ENCODE measurements at places on chromosomes 16 and 17.

- no peak for DNase-seq
These were observed 12.7 kb upstream of the RASD1 start for GRCh38 chr17:17508646-17509591.

GRCh38 chr17:74307984-74308773 is 17.8 kb upstream of the KIF19 start:
- DNase-seq = no peak

DNA sequence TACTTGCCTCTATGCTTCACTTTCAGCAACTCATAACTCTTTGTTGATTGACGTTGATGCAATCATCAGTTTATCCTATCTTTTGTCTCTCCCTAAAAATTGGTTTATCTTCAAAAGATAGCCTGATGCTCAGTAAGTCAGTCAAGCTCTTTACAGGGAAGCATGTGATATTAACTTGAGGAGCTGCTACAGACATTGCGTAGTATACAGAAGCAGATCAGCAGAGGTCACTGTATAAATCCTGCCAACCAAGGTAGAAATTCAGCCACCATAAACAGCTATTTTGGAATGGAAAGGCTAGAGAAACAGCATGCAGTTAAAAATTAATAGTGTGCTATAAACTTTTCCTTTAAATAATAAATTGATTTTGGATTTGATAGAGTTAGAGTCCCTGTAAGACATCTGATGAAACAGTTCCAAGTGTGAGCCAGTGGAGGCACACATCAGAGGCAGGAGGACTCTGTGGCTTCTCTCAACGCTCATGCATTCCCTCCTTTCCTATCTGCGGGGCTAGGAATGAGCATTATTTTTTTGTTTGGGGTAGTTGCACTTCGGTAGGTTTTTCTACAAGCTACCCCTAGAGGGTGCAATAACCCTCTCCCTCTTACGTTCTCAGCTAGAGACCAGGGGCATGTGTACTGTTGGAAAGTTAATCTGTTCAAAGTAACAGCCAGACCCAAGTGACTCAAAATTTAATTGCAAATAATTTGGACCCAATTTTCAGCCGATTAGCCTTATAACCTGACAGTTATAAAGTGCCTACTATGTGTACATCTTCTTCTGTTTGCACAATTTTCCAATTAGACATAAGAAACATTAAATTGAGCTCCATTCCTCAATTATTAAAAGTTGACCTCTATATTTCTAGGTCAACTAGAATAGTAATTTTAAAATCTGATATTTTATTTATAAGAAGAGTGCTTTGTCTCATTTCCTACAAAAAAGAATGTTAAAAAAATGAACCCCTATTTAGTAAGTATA is 647.7 kb upstream of the SOX9 start:
- peak; percentile 62 for DNase-seq

DNA sequence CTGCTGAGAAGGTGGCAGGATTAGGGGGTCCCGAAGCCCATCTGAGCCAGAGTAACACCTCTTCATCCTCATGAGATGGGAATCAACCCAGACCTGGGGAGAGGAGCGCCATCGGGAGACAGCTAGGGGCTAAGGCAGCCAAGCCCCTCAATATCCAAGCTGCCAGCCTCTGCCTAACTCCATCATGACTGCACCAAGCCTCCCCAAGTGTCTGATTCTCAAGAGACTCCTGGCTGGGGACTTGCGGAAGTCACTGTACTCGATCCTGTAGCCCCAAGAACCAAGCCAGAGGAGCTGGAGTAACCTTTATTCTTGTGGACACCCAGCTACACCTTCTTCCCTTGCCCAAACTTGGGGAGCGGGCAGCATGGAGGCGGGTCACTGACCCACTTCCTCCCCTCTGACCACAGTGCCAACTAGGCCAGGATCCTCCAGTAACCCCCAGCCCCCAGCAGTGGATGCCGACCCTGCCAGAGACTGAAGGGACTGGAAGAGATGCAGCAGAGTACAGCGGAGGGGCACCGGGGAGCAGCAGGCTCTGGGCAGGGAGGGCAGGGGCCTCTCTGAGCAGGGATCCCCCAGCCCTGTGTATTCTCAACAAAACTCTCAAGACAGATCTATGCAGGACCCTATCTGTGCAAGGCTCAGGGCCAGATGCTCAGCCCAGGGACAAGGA is 13.3 kb downstream of the HDAC5 start:
- DNase-seq = no peak

GRCh38 chr16:15879255-15879811 is 9.1 kb downstream of the CEP20 start:
- DNase-seq = no peak

DNA sequence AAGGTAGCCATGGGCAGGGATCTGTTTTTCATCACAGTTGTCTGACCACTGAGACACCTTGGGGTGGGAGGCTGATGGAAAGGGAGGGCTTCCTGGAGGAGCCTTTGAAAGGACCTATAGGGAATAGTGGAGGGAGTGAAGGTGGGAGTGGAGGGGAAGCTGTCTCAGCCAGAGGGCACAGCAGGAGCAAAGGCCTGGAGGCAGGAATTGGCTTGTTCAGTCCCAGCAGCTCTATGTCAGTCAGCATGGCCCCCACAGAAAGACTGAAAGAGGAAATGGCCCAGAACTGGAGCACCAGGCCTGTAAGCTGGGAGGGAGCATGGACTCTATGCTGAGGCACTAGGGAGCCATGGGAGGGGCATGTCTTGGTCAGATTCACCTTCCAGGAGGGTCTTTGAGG is 12.8 kb upstream of the CBFB start:
- no peak for DNase-seq

- DNase-seq = no peak
These were observed 35.9 kb downstream of the ABCA10 start for GRCh38 chr17:69192754-69193153.

- peak; percentile 46 for DNase-seq
These were observed 11.4 kb upstream of the TCAP start for GRCh38 chr17:39653662-39654331.

- no peak for DNase-seq
These were observed 415.0 kb upstream of the MAF start for GRCh38 chr16:80015566-80015965.

DNA sequence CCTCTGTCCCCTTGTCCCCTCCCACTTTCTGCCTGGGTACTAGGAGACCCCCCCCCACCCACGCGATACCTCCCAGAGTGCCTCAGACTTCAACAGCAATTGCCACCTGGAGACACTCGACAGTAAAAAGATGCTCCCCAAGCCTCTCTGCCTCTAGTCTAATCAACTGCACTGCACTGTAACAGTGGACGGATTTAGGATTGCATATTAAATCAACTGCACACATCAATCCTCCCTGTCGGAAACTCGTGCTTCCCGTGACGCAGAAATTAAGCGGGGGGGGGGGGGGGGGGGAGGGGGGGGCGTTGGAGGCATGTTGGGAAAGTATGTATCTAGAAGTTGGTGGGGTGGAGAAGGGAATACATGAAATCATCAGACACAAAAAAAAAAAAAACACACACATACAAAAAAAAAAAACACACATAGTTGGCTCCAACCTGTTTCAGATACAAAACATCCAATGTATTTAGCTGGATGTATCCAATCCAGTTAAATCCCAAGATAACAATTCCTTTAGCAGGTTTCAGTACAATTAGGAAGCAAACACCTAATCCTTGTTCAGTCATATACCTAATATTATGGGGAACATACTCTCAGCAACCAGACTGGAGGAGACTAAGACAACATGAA is 29.7 kb downstream of the FAM222B start:
- DNase-seq = peak; percentile 98

GRCh38 chr16:81694494-81695280 is 84.4 kb upstream of the PLCG2 start:
- no peak for DNase-seq

DNA sequence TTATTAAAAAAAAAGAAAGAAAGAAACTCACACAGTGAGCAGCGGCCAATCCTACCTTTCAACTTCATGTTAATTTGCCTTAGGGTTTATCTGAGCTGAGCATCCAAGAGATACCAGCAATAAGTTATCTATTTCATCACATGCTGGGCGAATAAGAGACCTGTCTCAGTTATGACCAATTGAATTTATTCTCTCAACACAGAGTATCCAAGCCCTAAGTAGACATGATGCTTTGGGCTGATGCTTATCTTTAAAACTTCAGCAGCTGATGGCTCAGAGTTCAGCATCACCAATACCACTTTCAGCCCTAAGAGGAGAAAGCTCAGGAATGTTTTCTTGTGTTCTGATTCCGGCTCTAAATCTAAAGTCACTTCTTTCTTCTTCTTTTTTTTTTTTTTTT is 489.0 kb upstream of the ZFHX3 start:
- no peak for DNase-seq

- DNase-seq = no peak
These were observed 80.3 kb downstream of the TRIM37 start for GRCh38 chr17:59026176-59026939.

GRCh38 chr17:12365805-12366204 is 299.9 kb upstream of the MYOCD start:
- DNase-seq = no peak

GRCh38 chr16:89406277-89406888 is 84.0 kb downstream of the ANKRD11 start:
- DNase-seq = no peak

GRCh38 chr17:13920413-13920812 is 148.9 kb upstream of the COX10 start:
- no peak for DNase-seq

DNA sequence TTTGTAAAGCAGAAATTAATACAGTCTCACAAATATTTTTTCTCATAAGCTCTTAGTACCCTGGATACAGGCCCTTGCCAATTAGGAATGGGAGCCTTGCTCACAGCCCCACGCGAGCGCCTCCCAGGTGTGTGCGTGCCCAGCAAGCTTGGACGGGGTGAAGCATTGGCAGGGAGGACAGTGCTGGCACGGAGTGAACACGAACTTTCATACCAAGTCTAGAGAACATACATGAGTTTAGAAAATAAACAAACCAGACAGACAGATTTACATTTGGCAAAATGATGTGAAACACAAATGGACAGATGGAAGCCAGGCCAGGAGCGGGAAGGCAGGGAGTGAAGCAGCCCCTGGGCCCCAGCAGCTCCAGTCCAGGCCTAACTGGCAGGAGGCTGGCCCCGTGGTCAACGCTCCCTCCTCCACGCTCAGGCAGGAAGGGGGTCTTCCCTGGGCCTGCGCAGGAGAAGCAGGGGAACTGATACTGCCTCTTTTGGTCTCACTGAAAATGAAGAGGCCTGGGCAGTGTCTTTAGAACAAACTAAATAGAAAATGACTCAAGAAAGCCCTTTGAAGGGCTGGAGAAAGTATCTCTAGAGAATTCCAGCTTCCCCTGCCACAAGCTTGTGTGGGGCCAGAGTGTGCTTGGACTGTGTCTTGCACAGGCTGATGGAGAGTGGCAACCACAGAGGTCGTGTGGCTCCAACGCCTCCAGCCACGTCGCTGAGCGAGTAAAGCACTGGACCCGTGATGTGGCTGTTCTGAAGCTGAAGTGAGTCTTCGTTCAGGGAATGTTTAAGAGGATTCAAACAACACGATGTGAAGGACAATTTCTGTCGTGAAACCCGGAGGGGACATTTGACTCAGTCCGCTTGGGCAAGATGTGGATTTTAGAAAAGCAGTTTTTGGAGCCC is 9.9 kb upstream of the FOXJ1 start:
- DNase-seq = no peak

DNA sequence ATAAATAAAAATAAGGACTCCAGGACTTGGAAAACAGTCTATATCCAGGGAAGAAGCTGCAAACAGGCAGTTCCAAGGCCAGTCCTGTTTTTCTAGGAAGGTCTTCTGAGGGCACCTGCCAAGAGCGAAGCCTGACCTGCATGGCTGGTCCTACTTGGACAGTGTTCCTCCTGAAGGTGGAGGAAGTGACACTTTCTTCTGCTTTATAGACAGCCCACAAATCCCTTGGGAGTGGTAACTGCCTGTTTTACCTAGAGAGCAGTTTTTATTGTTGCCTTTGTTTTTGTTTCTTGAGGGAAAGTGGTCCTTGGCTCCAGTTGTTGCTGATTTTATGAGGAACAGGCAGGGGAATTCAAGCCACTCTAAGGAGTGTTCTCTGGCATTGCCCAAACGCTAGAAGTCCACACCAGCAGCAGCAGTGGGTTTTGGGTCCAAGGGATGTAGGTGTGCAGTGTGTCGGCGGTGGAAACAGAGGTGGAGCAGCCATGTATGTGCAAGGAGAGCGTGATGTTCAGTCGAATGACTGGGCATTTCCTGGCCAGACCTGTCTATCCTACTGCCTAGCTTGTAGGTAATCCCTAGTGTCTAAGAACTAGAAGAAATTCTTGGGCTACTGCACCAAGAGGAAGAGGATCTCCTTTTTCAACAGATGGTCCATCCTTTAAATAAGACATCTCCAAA is 35.3 kb downstream of the LDHD start:
- DNase-seq = no peak

DNA sequence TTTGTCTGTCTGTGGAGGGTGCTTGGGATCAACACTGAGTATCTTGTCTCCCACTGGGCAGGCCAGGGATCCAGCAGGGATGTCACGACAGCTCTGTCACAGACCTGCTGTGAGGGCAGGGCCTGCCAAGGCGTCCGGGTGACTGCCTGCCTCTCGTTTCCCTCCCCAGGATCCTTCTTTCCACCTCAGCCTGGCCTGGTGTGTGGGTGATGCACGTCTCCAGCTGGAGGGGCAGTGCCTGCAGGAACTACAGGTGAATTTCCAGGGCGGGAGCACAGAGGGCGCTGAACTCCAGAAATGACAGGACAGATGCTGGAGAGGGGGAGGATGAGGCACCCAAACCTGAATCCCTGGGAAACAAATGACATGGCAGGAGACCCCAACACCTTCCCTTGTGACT is 6.8 kb upstream of the MMP15 start:
- DNase-seq = no peak

DNA sequence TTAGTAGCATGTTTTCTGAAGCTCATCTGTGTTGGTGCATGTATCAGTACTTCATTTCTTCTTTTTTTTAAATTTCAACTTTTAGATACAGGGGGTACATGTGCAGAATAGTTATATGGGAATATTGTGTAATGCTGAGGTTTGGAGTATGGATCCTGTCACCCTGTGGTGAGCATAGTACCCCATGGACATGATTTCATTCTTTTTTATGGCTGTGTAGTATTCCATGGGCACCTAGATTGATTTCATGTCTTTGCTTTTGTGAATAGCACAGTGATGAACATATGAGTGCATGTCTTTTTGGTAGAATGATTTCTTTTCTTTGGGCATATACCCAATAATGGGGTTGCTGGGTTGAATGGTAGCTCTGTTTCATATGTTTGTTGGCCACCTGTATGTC is 55.0 kb upstream of the NOL11 start:
- no peak for DNase-seq

Measured in NCI-H510A (cell line).